ENCODE measurements at places on chromosomes 12 and 14.

GRCh38 chr12:112798048-112798760 is 6.7 kb downstream of the RPH3A start:
- no peak for DNase-seq

DNA sequence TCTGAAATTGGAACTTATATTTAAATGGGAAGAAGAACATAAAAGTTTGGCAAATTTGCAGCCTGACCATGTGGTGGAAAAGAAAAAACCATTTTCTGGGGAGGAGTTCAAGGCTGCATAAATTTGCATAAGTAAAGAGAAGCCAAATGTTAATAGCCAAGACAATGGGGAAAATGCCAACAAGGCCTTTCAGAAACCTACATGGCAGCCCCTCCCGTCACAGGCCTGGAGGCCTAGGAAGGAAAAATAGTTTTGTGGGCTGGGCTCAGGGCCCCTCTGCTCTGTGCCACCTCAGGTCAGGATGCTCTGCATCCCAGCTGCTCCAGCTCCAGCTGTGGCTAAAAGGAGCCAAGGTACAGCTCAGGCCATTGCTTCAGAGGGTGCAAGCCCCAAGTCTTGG is 67.6 kb upstream of the CCDC60 start:
- no peak for DNase-seq

DNA sequence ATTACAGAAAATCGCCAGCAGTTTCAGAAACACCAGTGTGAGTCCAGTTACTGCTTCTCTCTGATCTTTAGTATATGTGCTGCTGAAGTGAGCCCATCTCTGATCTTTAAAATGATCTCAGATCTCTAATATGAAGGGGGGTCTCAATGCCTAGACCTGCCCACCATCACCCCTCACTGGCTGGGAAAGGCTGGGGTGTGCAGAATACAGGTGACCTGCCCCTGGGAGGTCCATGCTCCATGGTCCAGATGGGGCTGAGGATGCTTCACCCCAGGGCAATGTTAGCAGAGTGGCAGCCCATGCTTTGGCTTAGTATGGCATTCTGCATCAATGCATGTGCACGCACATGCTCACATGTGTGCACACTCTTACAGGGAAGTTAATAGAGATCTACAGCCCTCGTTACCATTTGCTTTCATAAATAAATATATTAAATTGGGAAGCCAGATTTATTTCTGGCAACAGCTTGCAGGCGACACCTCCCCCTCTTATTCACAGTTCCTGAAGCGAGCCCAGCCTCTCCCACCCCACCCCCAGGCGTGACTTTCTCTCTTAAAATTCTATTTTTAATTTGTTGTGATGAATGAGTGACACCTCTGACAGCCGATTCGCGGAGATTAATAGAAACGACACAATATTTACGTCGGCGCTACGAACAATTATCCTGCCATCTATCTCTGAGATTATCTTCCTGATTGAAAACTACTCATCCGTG is 104.7 kb upstream of the ESRRB start:
- DNase-seq: no peak

DNA sequence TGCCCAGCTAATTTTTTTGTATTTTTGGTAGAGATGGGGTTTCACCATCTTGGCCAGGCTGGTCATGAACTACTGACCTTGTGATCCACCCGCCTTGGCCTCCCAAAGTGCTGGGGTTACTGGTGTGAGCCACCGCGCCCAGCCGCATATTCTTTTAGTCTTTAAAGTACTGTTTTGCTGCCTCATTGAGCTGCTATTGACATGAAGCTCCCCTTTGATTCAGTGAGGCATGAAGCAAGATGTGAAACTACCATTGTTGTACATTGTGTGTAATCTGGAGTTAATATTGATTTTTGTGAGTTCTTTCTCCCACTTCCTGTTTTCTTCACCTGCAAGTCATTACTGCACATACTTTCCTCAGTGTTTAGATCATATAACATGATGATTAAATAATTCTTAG is 80.8 kb downstream of the MNAT1 start:
- no peak for DNase-seq

DNA sequence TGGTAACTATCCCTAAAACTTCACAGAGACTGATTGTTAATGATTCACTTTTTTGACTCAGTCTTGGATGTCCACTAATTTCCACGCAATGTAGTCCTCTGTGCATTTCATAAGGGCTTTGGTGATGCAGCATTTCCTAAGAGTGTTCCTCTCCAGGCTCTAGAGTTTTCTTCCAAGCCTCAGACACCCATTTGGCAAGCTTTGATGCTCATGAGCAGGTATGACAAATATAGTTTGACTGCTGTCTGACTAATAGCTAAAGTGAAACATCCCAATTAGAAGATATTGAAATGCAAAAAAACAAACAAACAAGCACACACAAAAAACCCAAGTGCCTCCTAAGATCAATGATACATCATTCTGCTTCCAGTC is 1.5 kb upstream of the VAMP1 start:
- DNase-seq: no peak

DNA sequence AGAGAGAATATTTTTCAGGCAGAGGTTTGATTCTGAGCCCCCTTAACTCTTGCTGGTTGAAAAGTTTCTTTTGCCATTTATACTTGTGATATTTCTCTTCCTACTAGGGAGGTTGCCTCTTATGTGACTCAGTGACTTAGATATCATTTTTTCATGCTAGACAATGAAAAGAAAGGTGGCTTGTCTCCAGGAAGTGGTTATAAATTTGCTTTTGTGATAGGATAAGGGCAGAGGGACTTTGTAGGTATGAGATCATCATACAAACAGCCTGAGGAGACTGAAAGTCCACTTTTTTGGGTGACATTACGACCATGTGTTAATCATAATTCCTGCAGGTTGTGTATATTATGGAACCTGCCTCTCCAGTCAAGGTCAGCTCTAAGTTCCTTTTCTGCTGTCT is 35.8 kb downstream of the ACSM4 start:
- no peak for DNase-seq

DNA sequence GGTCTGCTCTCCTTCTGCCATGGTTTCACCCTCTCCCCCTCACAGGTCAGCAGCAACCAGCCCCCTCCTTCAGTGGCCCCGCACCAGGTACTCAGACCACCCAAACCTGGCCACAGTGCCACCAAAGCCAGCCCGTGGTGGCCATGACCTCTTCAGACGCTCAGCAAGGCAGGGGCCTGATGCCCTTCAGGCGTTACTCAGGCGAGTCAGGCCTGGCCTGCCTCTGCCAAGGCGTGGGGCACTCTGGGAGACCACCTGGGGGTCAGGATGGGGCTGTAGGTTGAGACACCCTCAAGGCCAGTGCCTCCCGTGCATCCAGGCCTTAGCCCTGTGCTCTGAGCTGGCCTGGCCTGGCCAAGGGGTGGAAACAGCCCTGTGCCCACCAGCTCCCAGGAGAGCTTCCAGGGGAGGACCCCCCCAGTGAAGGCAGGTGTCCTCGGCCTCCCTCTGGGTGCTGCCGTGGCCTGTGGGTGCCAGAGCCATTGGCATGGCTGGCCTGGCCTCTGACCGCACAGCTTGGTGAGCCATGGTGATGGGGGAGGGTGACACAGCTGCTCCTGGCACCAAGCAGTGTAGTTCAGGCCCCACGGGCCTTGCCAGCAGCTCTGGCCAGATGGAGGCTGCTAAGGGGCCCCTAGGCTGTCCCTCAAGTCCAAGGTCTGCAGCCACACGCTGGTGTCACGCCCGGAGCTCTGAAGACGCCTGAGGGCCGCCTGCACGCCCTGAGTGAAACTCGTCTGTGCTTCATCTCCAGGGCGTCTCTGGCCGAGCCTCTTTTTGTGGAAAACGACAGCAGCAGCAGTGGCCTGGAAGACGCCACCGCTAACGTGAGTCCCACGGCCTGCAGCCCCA is 15.1 kb downstream of the XRCC3 start:
- DNase-seq: no peak

- DNase-seq: peak; percentile 97
Observed at GRCh38 chr14:62117010-62117750, 355.0 kb downstream of the SNAPC1 start.

DNA sequence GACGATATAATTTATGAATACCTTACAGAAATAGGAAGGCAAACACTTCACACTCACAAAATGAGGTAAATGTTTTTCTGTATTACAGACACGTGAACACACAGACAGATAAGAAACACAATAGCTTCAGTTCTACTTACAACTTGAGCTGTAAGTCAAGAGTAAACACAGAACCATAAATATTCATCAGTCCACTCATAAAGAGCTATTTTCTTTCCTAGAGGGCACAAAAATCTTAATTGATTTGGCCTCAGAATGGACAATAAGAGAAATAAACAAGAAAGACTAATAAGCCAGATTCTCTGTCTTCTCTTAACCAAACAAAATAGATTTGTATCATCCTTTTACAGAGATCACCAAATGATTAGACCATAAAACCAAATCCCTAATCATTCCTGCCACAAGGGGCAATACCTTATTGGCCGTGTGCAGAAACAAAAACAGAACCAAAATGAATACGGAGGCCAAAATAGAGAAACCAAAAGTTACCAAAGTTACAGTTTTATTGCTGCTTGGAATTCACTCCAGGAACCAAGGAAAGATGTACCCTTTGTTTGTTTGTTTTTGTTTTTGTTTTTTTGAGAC is 38.1 kb upstream of the GARIN2 start:
- DNase-seq: no peak

GRCh38 chr12:54593135-54593534 is 4.7 kb upstream of the PPP1R1A start:
- DNase-seq: no peak

- DNase-seq: no peak
Observed at GRCh38 chr14:63633801-63634200, 7.9 kb downstream of the WDR89 start.

- no peak for DNase-seq
Observed at GRCh38 chr14:55665067-55665675, 85.2 kb downstream of the KTN1 start.

DNA sequence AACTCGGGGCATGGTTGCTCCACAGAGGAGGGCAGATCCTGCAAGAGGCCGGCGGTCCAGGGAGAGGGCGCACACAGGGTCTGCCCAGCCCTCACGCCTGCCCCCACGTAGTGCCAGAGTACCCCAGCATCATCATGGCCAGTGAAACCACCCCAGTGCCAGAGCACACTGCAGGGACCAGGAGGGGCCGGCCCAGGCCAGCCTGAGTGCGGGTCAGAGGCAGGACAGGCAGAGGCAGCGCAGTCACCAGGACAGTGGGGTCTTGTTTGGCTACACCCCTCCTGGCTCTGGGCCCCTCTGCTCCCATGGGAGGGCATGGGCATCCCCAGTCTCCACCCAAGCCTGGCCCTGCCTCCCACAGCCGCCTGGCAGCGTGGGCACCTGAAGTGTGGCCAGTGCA is 34.7 kb downstream of the LRCOL1 start:
- DNase-seq: no peak

- no peak for DNase-seq
Observed at GRCh38 chr12:40158592-40159111, 52.8 kb upstream of the SLC2A13 start.

GRCh38 chr14:98614741-98615140 is 657.3 kb downstream of the BCL11B start:
- DNase-seq: no peak

DNA sequence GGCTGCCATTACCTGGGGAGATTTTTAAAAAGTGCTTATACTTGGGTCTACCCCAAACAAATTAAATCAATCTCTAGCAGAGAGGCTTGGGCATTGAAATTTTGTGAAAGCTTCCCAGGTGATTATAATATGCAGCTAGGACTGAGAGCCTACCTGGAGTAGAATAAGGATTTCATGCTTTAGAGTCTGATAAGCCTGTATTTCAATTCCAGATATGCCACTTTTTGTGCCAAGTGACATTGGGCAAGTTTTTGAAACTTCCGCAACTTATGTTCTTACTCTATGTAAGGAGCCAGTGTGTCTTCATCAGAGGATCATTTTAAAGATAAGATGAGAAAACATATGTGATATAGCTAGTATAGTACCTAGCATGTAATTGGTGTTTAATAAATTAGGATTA is 159.8 kb upstream of the LRIG3 start:
- DNase-seq: no peak

GRCh38 chr14:95117937-95118721 is 39.2 kb downstream of the DICER1 start:
- no peak for DNase-seq

DNA sequence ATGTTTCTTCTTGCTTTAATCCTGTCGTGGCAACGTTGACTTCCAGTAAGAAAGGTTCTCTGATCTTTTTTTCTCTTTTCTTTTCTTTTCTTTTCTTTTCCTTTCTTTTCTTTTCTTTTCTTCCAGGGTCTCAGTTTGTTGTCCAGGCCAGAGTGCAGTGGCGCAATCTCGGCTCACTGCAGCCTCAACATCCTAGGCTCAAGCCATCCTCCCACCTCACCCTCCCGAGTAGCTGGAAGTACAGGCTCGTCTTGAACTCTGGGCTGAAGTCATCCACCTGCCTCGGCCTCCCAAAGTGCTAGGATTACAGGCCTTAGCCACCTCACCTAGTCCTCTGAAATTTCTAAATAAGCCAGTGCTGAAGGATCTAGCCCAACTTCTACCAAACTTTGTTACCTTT is 1.3 kb upstream of the MAP3K9 start:
- DNase-seq: no peak

GRCh38 chr12:123816896-123817537 is 54.9 kb downstream of the DNAH10 start:
- DNase-seq: no peak

- no peak for DNase-seq
Observed at GRCh38 chr14:72512281-72512680, 381.6 kb downstream of the DPF3 start.

DNA sequence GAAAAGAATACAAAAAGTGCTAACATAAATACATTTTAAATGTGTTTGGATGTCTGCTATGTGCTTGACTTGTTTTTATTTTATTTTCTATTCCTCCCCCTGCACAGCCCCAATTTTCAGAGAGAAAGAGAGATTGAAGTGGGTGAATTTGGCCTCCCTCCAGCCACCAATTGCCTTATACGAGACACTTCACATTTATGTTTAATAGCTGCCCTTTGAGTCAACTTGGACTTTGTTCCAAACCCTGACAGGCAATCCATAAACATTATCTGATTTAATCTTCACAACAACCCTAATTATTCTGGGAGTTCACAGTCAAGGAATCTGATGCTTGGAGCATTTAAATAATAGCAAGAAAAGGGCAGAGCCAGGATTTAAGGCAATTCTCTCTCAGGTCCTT is 161.7 kb downstream of the SLC15A4 start:
- DNase-seq: peak; percentile 81

GRCh38 chr12:8947737-8948136 is 1.7 kb downstream of the M6PR start:
- no peak for DNase-seq

- no peak for DNase-seq
Observed at GRCh38 chr12:15700595-15700994, 88.6 kb downstream of the EPS8 start.

- DNase-seq: no peak
Observed at GRCh38 chr12:39692258-39692853, 72.8 kb upstream of the ABCD2 start.

DNA sequence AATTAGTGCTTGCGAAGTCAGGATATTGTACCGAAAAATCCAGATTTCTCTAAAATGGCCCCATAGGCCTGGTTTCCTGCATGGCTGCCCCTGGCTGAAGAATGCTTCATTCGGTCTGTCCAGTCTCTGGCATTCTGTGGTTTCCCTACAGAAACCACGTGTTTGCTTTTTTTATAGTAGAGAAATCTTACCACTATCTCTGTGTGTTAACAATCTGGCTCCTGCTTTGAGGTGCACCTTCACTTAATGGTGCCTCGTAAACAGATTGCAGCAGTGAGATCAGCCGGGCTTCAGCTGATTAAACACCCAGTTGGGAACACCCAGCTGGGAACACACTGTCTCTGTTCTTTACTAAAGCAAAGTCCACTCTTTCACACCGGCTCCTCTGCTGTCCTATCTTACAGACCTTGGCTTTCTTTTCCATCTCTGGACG is 6.7 kb upstream of the DNAAF2 start:
- DNase-seq: no peak

Data from NCI-H1092 (cell line).